Fibroblast of skin of right quadriceps (primary cell): ENCODE measurements at places on chromosomes 2 and 18.

DNA sequence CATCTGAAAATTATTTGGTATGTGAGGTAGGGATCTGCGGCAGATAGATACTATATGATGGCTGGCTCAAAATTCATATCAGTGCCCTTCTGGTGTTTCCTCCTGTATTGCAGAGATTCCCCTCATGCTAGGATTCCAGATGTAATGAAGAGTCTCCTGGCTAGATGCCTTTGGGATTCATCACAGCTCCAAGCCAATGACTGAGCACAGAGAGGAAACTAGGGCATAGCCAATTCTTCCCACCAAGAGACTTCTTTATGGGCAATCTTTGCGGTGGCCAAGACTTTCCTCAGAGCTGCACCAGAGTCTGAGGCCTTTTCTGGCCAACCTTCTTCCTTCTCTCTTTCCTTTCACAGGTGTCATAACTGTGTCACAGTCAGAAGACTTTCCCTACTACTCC lies 25.5 kb upstream of the CIB4 start:
- DNase-seq = no peak

GRCh38 chr2:133326652-133327397 lies 241.4 kb downstream of the NCKAP5 start:
- DNase-seq = peak; percentile 82

GRCh38 chr2:58866040-58866439 lies 624.9 kb upstream of the FANCL start:
- no peak for DNase-seq

DNA sequence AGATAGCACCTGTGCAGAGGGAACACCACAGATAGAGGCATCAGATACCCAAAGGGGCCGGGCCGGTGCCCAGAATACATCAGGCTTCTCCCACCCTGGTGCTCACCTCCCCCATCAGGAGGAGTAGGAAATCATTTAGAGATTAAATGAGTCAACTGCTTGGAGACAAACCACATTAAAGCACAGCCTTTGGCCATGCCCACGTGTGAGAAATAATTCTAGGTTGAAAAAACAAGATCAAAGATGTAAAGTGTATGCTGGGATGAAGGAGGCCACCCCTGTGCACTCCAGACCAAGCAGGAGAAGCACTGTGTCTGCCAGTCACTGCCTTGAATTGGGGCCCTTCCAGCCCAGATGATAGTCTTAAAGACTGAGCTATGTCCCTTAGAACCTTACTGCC lies 152.8 kb upstream of the ACAA2 start:
- DNase-seq = no peak

DNA sequence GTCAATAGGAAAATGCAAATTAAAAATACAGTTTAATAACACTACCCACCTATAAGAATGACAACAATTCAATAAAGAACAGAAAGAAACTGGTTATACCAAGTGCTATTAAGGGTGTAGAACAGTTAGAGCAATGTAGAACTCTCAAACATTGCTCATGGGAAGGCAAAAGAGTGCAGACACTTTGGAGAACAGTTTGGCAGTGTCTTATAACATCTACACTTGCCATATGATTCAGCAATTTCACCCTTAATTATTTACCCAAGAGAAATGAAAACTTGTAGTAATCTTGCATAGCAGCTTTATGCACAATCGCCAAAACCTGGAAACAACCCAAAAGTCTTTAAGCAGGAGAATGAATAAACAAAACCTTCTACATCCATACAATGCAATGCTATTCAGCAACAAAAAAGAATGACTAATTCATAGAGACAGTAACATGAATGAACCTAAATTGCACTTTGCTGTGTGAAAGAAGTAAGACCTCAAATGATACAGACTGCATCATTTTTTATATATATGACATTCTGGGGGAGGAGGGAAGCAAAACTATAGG lies 455.2 kb downstream of the THSD7B start:
- peak; percentile 94 for DNase-seq
